ENCODE measurements at places on chromosomes 16 and 17.

DNA sequence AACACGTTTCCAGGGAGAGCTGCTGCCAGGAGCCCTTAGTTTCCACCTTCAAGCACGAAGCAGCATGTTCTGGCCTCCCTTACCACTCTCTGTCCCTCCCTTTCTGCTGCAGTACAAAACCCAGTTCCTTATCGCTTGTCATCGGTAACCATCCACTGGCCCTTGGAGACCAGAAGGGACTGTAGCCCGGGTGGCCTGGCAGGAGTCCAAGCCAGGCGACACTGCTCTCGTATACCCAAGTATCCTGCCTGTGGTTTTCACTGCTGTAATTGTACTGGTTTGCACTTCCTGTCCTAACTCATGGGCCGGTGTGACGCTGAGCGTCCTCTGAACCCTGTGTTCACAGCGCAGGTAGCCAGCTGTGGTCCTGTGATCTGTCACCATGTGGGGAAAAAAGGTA, 81.1 kb downstream of the MAF start:
- DNase-seq = no peak

- no peak for DNase-seq
Measured at GRCh38 chr16:27706866-27707685, 157.1 kb downstream of the KATNIP start.

DNA sequence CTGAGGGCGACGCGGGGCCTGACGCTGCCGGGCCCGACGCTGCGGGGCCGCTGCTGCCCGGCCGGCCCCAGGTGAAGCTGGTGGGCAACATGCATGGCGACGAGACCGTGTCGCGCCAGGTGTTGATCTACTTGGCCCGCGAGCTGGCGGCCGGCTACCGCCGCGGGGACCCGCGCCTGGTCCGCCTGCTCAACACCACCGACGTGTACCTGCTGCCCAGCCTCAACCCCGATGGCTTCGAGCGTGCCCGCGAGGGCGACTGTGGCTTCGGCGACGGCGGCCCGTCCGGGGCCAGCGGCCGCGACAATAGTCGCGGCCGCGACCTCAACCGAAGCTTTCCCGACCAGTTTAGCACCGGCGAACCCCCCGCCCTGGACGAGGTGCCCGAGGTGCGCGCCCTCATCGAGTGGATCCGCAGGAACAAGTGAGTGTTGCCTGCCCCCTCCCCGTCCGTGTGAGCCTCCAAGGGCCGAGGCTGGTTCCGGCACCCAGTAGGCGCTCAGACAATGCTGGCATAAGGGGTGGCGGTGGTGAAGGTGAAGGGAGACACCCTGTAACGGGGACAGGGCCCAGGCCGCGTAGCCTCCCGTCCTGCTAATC, 676 bp downstream of the CPD start:
- no peak for DNase-seq

GRCh38 chr17:68749349-68750207, 148.4 kb upstream of the FAM20A start:
- no peak for DNase-seq

DNA sequence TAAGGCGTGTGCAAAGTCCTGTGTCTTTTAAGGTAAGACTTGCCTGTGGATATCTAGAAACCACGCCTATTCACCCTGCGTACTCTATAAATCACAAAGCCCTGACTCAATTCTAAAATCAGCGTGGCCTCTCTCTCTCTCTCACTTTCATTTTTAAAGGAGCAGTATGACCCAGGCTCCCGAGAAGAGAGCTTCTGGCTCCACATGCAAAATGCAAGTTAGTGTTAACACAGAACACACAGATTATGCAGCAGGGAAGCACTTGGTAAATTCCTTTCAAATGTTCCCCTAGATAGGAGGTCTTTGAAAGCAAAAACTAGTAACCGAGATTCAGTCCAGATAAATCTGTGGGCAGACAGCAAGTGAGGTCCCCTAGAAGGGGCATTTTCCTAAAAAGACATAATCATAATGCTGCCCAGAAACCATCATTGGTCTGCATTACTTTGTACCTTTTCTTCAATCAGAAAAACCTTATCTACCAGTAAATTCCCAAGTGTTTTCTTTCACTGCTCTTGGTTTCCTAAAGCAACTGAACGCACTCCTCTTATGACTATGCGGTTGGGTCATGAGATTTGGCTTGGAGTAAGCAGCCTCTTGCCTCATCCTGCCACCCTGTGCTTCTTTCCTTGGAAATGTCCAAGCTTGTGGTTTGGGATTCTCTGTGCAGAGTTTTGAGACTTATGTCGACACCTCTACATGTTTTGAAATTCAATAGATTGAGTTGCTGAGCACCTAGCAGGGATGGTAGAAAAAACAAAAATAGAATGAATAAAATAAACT, 31.7 kb upstream of the KCNJ2 start:
- DNase-seq = no peak

- DNase-seq = peak; percentile 2
Measured at GRCh38 chr17:44502598-44503146, 534 bp downstream of the GPATCH8 start.

GRCh38 chr17:48613862-48614694, 1.0 kb downstream of the HOXB8 start:
- no peak for DNase-seq

DNA sequence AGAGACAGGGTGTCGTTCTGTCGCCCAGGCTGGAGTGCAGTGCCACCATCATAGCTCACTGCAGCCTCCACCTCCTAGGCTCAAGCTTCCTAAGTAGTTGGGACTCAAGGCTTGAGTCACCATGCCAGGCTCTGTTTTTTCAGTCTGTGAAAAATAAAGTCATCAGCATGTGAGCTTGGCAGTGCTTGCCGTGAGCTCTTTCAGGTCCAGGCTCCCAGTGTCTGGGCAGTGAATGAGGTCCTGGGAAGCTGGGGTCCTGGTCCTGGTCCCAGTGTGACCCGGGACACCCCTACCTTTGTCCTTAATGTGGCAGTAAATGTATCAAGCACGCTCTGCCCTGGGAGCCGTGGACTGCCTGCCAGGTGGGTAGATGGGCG, 22.9 kb upstream of the RPL13 start:
- DNase-seq = no peak

DNA sequence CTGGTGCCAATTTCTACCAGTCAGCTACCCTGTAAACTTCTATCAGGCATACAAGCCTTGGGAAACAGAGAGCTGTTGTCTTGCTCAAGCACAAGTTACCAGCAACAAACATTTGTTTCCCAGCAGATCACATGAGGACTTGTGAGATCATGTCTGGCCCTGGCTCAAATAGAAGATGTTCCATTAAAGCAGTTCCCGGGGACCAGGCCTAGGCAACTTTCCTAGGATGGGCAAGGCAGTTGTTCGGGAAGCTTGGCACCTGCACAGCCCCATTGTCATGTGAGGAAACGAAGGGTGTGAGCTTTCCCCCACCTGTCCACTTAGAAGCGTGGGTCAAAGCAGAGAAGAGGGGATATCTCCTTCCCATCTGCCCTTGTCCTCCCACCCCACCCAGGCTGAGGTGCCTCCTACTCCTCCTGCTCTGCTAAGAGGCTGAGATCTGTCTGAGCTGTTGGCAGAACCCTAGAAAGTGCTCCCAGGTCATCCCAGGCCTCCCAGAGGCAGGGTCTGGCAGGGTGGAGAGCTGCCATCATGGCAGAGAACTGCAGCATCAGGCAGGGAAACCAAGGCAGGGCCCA, 11.2 kb upstream of the SLC47A2 start:
- no peak for DNase-seq

DNA sequence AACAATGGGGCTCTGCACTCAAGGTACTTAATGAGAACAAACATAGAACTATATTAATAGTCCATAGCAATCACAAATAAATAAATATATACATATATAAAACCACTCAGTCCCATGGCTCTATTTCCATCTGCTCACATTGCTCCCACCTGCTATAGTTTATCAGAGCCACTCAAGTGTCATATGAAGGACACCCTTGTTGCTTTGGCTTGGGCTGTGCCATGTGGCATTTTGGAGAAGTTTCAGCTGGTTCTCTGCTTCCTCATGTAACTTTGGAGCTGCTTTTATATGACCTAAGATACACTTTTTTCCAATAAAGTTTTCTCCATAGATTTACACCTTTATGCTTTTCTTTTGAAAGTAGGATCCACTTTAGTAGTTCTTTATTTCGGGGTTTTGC, 126.4 kb downstream of the KCNJ2 start:
- no peak for DNase-seq

DNA sequence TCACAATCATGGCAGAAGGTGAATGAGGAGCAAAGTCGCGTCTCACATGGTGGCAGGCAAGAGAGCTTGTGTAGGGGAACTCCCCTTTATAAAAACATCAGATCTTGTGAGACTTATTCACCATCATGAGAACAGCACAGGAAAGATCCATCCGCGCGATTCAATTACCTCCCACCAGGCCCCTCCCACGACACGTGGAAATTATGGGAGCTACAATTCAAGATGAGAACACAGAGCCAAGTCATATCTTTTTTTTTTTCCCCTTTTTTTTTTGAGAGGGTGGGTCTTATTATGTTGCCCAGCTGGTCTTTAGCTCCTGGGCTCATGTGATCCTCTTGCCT, 60.0 kb downstream of the RPTOR start:
- no peak for DNase-seq

DNA sequence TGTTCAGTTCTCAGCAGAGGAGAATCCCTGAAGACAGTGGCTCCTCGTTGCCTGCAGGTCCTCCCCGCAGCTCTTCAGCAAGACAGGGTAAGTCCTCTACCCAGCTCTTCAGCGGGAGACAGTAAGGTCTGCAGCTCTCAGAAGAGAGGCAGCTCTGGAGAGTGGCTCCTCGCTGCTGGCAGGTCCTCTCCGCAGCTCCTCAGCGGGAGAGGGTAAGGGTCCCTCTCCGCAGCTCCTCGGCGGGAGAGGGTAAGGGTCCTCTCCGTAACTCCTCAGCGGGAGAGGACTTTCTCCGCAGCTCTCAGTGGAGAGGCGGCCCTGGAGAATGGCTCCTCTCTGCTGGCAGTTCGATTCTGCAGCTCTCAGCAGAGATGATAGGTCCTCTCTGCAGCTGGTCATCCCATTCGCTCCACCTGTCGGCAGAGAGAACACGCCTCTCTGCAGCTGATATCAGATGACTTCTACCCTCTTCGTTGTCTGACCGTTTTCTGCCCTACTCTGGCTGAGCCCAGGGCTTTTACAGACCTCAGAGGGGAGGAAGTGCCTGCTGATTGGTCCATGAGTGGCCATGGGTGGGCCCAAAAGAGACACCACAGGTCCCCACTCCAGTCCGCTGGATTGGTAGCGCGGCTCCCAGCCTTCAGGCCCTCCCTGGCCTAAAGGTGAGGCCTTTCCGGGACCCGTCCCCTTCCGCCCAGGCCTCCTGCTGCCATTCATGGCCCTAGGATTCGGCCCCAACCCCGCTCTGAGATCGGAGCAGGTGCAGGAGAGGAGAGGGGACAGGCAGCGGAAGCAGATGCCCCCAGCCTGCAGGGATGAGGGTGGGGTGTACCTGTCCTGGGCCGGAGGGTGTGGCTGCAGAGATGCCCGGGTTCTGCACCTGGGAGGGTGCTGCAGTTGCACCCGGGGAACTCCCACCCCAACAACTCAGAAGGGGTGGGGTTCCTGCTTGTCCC, 11.9 kb upstream of the SHCBP1 start:
- DNase-seq = no peak

DNA sequence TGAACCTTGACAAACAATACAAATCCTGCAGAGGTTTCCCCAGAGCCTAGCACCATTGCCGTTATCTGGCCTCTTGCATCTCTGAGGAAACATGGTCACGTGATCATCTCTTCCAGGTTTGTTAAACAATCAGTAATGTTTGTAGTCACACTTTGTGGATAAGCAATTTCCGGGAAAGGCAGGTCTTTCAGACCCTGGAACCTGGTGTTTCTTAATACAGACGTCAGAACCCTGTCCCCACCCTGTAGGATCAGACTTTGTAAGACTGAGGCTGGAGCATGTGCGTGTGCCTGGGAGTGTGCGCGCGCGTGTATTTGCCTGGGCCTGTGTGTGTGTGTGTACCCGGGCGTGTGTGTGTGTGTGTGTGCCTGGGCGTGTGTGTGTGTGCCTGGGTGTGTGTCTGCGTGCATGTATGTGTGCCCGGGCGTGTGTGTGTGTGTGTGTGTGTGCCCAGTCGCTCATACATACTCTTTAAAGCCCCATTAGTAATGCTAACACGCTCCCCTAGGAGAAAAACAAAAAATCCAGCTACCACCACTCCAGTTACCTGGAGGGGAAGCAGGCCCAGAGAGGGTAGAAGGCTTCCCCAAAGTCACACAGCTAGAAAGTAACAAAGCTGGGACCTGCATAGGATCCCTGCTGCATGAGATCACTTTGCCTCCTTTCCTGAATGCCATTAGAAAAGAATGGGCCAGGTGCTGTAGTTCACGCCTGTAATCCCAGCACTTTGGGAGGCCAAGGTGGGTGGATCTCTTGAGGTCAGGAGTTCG, 5.3 kb downstream of the CTNS start:
- no peak for DNase-seq

GRCh38 chr16:78129349-78129748, 29.9 kb downstream of the WWOX start:
- DNase-seq = no peak

GRCh38 chr17:82414548-82415281, 3.4 kb upstream of the HEXD start:
- peak; percentile 45 for DNase-seq

- no peak for DNase-seq
Measured at GRCh38 chr17:39756380-39757079, 18.8 kb downstream of the GRB7 start.

DNA sequence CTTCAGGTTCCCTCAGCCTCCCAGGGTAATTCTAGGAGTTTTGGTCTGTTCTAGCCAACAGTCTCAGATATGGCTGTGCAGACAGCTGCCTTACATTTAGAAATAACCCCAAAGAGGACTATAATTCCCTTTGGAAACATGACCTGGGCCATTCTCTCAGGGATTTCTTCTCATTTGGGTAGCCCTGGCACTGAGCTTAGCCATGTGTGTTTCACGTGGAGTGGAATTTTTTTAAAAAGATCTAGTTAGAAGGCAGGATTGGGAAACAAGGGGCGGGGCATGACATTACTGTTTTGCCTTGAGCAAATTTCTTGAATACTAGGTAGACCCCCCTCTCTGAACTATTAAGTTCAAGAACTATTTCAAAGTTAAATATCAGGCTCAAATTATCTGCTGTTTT, 29.6 kb upstream of the MRC2 start:
- no peak for DNase-seq

- no peak for DNase-seq
Measured at GRCh38 chr17:40949418-40949817, 12.0 kb upstream of the KRT23 start.

GRCh38 chr16:67967958-67968399, 458 bp downstream of the SLC12A4 start:
- no peak for DNase-seq

DNA sequence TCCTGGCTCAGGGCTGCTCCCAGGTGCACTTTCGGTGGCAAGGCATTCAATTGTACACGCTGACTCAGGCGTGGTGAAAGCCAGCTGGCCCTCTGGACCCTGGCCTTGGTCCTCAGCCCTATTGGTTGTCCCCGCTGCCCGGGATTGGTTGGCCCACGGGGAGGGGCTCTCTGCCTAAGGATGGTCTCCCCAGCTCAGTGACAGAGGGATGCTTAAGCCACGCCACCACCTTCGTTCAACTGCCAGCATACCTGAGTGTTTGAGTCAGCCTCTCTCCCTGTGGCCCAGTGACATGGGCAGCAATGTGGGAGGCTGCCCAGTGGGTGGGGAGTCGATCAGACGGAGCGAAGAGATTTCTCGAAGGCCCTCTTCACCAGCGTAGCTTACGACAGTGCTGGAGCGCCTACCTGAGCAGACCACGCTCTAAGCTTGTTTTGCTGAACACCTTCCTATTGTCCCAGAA, 30.3 kb downstream of the IRF8 start:
- DNase-seq = no peak
